Bone marrow (tissue), 2 donors: ENCODE measurements at places on chromosomes 4 and X.
A peak's percentile ranks its signal among the peaks of the same experiment; 100 is the strongest.

- DNase-seq, result no peak
These were observed 111.7 kb downstream of the RNF150 start for GRCh38 chr4:141021397-141022110.

GRCh38 chrX:105703876-105704275 is 118.5 kb upstream of the NRK start:
- no peak for DNase-seq

GRCh38 chrX:130885996-130886395 is 17.0 kb downstream of the ENOX2 start:
- DNase-seq, result no peak

GRCh38 chr4:122903766-122904288 is 18.6 kb downstream of the NUDT6 start:
- DNase-seq, result no peak

DNA sequence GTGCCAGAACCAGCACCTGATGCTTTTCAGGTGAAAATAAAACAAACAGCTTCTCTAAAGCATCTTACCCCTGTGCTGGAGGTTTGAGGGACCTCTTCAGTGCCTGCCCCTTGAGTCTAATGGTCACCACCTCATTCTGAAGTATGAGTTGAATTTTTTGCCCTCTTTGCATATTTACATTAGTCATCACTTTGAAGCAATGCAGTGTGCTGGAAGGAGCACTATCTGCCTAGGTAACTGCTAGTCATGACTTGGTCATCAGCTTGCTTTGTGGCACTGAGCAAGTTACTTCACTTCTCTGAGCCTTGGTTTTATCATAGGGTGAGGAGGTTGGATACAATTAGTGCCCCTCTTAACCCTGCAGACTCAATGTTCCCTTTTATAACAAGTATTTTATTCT is 44.9 kb downstream of the SPATA18 start:
- no peak for DNase-seq

DNA sequence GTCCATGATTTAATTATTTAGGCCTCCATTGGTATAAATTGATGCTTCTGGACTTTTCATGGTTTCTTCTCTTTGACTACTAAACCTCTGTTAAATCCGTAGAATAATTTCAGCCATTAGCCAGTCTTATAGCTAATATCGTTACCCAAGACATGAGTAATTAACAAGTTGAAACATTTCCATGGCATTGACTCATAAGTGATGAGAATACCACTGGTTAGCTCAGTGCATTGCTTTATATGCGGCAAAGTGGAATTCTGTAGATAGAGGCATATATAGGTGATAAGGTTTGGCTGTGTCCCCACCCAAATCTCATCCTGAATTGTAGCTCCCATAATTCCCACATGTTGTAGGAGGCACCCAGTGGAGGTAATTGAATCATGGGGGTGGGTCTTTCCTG is 80.6 kb downstream of the VCX2 start:
- DNase-seq, result no peak

DNA sequence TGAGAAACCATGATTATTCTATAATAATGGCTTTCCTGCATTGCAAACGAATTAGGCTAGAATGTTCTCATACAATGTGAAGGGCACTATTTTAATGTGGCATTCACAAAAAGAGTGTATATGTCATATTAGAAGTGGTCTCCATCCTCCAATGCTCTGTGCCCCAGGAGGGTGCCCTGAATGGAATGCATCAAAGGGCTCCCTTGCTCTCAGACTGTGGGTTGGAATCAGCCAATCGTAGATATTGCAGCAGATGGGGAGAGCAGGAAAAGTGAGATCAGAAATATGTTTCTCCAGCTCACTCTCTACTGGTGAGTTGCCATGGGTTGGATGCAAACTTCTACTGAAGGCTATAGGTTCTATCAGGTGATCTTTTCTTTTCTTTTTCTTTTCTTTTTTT is 11.9 kb upstream of the NSUN7 start:
- no peak for DNase-seq

DNA sequence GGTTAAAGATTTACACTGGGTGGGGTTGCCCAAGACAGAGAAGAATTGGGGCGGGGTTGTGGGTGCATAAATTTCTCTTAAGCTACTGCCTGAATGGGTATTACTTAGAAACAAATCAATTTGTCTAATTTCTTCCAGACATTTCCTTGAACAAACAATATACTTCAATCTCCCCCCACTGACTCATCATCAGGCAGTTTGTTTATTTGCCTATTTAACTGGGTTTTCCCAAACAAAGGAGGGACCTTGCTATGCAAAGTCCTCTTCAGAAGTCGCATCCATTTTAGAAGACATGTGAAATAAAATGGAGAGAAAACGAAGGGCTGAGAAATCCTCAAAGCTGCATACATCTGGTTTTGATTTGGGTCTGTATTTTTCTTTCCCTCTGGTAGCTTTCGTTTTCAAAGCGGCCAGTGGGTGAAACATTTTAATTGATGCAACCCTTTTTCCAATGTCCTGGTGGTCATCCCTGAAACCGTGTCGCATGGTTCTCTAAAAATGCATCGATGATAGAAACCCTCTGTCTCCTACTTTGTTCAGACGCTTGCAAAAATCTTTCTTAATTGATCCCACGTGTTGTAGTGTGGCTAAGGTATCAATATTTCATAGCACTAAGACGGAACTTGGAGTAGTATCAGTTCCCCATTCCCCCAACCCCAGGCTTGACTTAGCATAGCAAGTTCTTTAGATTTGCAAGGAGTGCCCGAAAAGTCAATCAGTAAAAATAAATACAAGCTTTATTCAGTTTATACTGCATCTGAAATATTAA is 115.1 kb upstream of the MXRA5 start:
- no peak for DNase-seq

- DNase-seq, result no peak
These were observed 15.1 kb downstream of the XG start for GRCh38 chrX:2766906-2767305.

GRCh38 chrX:8377041-8377440 is 87.6 kb upstream of the VCX3B start:
- DNase-seq, result no peak

DNA sequence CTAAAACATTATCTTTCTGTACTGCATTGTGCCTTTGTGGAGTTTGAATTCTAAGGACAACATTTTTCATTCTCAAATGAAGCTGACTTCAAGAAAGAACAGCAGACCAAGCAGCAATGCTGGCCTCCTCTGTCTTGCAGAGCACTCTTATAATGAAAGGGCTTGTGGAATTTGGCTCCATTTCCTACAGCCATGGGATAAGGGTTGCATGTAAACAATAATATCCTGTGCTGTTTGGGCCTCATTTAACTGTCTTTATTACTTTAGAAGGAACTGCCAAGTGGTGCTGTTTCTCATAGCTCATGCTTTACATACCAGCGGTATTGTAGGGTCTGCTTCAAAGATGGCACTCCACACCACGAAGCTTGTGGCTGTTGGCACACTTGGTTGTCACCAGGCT is 111.4 kb upstream of the EOLA2 start:
- no peak for DNase-seq

DNA sequence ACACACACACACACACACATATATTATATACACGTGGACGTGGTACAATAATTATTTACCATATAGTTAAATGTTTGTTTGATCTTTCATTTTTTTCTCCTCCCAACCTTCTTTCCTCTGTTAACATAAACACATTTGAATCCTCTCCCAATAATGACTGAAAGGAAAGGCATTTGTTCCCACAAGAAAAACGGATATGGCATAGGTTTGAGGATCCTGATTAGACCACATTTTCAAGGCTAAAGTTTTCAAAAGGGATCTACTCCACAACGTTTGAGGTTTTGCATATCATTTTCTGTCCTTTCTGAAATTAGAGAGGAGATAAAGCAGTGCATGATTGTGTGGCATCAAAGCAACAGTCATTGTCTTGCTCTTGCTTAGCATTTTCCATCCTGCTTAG is 1883.4 kb downstream of the STIM2 start:
- no peak for DNase-seq

- DNase-seq, result no peak
These were observed 17.6 kb downstream of the FGFBP1 start for GRCh38 chr4:15920723-15921591.

- peak; percentile 81 for DNase-seq
These were observed 29.3 kb upstream of the BCOR start for GRCh38 chrX:40127052-40127451.

DNA sequence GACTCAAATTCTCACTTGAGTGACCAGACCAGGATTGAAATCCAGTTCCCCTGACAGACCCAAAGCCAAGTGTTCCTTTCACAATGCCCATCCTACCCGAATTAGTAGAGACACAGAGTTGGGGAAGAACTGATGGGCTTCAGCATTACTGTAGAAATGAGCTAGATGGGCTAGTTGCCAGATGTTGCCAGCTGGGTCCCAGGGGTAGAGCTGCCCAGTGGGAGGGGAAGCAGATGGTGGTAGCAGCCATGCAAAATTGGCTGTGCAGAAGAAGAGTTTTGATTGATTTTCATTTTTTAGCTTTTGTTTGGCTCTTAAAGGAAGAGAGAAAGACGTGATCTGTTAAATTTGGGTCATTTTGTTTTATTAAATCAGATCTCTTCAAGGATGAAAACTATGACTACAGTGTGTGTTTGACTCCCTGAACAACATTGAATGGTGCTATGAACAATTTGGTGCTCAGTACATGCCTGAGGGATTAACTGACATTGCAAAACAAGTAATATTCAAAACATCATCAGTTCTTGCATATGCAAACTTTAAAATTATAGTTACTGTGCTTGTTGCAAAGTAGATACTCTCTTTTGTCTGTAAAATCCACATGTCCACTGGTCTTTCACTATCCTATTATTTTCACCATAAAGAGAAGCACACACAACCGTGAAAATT is 86.0 kb downstream of the PARM1 start:
- no peak for DNase-seq

- DNase-seq, result no peak
These were observed 89.7 kb downstream of the SYTL5 start for GRCh38 chrX:38095971-38096529.

GRCh38 chr4:168488869-168489274 is 8.0 kb upstream of the PALLD start:
- peak; percentile 23 for DNase-seq

DNA sequence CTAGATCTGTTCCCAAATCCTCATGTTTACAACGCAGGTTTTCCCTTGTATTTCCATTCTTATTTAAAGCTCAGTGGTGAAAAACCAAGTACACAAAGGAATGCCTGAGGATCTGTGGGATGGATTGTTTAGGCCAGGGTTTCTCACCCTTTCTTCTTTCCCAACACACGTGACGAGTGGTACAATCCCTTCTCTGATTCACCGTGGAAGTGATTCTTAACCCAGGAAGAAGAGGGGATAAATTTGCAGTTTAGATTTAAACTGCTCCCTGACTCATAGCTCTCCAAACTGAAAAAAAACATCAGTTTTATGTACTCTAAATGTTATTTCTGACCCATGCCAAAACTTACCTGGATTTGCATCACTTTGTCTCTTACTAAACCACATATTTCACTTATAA is 17.0 kb downstream of the PAQR3 start:
- DNase-seq, result no peak

GRCh38 chrX:136210806-136211205 is 40.4 kb downstream of the MAP7D3 start:
- peak; percentile 44 for DNase-seq

DNA sequence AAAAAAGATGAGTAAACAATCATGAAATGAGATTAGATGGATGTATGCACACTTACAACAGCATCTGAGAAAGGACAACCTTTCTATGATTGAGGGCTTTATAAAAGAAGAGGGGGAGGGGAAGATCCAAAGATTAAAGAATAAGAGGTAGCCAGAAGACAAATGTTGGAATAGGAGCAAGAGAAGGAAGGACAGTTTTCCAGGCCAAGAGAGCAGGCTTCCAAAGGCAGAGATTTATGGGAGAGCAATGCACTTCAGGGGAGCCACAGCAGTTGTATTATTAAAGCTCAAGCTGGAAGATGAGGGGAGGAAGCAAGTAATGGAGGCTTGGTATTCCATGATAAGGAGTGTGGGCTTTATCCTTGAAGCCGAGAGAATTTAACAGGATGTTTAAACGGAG is 110.3 kb upstream of the PTPN13 start:
- DNase-seq, result no peak

- no peak for DNase-seq
These were observed 514.9 kb upstream of the LCORL start for GRCh38 chr4:18536428-18536827.

DNA sequence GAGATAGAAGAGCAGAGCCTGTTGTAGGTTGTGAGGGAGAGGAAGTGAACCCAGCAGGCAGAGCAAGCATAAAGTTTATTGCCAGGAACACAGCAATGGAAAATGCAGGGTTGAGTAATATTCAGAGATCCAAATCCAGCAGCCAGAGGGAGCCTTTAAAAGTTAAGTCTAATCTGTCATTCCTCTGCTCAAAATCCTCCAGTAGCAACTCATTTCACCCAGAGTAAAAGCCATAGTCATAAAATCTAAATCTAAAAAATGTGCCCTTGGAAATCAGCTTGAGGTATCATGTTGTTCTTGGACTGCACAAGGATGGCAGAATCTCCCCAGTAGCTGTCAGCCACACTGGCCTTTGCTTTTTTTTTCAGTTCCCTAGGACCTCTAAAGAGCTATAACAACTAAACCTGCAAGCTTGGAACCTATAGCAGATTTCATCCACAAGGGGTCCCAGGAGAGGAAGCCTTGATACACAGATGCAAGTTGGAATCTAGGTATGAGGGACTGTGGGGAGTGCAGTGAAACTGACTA is 62.9 kb upstream of the FRAS1 start:
- no peak for DNase-seq

DNA sequence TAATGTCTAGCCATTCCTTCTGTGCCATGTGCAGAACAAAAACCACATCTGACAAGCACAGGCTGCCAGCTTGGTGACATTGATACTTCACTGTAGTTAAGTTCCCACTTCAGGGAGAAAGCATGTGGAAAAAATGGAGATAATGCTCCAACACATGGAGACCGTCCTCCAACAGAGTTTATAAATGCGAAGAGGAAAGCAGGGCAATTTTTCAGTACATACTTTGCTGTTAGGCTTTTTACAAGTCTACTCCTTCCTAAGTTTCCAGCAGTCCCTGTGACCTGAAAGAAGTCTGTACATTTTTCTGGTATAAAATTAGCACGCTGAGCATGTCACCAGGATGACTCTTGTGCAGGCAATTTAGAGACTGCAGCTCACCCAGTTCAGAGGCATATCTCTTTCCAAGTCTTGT is 766.9 kb upstream of the IGFBP7 start:
- no peak for DNase-seq

GRCh38 chr4:27087306-27088045 is 226.8 kb downstream of the STIM2 start:
- no peak for DNase-seq

GRCh38 chr4:56410247-56411062 is 23.2 kb upstream of the AASDH start:
- DNase-seq, result no peak

GRCh38 chrX:151735219-151735618 is 673 bp downstream of the CNGA2 start:
- no peak for DNase-seq

- no peak for DNase-seq
These were observed 230.3 kb downstream of the MAPK10 start for GRCh38 chr4:86129546-86129945.
